CD4-positive, CD25-positive, alpha-beta regulatory T cell (primary cell): ENCODE measurements at places on chromosomes 12 and 14.

DNA sequence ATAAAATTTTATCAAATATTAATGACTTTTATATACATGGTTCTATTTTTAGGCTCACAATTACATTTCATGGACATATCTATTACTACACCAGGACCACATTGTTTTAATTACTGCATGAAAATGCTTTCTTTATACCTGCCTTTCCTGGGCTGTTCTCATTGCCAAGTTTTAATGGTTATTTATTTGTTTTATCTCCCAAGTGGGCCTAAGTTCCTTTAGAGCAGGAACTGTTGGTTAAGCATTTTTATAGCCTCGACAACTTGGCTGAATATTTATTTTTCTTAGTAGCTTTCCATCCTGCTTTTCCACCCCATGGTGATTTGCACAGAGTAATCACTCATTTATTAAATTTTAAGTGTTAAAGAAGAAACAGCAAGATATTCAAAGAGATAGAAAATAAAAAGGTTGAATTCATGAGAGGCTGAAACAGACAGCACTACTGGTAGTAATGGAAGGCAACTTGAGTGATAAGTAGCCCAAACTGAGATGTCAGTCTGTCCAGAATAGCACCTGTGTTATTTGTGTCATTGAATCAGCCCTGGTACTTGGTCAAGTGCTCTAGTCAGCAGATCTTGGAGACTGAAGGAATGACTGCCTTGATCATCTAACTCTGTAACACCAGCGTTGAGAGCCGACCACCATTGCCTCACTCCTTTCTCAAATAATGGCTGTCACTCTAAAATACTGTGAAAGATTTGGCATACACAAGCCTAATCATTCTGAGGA is 119.1 kb upstream of the EGLN3 start:
- no peak for DNase-seq

DNA sequence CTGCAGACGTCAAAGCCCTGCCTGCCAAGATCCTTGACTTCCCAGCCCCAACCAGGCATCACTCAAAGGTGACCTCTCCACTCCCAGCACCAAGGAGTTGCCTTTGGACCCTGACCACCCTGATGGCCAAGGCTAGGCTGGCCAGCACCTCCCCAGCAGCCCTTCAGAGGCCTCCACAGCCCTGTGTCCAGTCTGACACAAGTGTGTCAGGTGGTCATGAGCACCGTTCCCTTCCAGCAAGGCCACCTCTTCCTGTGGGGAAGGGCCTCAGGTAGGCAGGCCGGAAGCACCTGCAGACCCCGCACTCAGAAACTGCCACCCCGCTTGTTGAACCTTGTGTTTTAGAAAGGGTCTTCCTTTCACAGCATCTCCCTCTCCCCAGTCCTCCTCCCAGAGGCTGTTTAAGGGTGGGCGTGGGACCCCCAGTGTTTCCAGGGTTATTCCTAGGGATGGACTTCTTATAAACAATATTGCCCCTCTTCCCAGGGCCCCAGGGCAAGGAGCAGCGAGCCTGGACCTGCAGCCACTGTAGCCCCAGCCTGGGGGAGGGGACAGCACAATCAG is 13.2 kb upstream of the INF2 start:
- DNase-seq, result no peak

DNA sequence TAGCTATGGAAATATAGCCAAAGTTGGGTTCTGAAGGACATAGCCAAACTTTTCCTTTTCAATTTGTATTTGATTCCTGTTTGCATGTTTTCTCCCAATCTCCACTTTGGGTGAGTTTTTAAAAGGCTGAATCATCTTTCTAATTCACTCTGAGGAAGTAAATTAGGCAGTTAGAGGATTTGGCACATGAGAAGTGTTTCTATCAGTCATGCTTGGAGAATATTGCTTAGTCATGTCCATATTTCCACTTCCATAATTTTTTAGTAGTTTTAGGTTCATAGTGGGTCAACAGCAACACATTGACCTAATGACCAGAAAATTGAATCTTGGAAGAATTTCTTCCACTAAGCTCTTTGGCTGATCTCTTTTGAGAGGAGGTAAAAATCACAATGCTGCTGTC is 21.8 kb downstream of the IRAK3 start:
- no peak for DNase-seq

GRCh38 chr12:100114574-100114973 is 28.1 kb downstream of the BLTP3B start:
- DNase-seq, result no peak

DNA sequence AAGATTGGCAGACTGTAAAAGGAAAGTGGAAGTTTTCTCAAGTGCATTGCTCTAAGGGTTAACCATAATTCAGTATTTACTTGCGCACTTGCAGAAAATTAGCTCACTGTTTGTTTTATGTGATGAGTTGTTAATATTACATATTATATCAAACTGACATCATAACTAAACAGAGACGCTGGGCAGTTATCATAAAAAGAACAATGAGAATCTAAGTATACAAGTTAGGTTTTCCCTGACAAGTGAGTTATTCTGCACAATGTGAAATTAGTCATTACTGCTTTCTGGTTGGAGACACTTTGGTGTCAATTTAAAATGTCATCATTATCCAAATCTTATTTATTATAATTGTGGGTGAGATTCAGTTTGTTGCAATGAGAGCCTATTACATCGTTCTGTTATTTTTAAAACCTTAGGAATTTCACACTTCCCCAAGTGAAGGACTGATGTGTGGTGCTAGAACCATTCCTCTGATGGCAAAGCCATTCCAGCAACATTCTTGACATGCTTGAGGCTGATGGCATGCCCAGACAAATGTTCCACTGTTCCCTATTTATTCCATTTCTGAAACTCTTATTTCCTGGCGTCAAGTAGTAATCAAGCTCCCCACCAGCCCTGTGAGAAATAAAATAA is 90.1 kb upstream of the FLRT2 start:
- DNase-seq, result no peak

DNA sequence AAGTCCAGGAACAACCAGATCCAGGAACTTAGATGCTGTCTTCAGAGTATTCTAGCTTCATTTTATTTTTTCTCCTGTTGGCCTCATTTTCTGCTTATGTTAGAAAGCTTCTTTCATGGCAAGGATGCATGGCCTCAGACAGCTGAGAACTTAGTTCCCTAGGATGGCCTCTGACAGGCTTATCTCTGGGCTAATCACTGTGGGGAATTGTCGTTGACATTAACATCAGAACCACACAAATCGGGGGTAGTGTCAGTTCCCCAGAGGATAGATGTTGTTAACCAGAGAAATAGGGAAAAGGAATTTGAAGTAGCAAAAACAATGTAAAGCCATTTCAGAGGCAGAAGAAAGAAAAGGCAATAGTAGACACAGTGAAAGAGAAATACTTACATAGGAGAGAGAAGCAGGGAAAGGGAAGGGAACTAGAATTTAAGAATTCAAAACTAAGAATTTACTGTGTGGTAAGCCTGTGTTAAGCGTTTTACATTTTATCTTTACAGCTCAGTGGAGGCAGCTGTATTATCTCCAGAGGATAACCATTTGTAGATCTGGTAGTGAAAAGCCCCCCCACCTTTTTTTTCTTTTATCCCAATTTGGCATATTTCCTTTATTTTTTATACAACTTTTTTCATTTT is 21.8 kb downstream of the FUT8 start:
- DNase-seq, result no peak

DNA sequence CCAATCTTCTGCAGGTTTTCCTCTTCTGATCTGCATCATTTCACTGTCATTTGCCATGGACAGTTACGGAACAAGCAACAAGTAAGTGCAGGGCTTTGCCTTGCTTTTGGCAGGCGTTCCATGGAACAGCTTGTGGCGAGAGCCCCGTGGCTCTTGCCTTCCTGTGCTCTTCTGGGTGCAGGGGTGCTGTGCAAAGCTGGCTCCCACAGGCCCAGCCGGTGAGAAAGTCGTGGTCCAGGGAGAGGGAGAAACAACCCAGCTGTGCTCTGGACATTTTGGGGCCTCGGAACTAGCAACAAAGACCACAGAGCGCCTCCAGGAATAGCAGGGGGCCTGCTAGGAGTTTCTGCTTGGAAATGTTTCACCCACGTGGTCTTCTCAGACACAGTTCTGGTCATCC is 164.7 kb downstream of the ADGRD1 start:
- no peak for DNase-seq

GRCh38 chr14:102020058-102020971 is 55.9 kb downstream of the DYNC1H1 start:
- DNase-seq, result peak; percentile 90

DNA sequence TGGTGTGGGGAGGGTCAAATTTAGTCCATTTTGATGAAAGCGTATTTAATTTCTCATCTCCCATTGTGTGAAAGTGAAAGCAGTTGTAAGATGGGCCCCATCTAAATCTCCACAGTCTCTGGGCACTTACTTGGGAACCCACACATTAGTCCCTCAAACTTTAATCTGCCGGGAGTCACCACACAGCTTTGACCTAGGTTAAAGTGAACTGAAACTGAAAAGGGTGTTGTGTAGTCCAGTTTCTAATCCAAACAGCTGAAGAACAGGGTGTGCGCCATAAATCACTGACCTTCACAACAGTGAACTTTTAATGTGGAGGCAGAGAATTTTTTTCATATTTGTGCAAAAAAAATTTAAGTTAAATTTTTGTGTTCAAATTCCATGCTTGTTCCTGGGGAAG is 48.4 kb upstream of the PTPRO start:
- DNase-seq, result no peak

DNA sequence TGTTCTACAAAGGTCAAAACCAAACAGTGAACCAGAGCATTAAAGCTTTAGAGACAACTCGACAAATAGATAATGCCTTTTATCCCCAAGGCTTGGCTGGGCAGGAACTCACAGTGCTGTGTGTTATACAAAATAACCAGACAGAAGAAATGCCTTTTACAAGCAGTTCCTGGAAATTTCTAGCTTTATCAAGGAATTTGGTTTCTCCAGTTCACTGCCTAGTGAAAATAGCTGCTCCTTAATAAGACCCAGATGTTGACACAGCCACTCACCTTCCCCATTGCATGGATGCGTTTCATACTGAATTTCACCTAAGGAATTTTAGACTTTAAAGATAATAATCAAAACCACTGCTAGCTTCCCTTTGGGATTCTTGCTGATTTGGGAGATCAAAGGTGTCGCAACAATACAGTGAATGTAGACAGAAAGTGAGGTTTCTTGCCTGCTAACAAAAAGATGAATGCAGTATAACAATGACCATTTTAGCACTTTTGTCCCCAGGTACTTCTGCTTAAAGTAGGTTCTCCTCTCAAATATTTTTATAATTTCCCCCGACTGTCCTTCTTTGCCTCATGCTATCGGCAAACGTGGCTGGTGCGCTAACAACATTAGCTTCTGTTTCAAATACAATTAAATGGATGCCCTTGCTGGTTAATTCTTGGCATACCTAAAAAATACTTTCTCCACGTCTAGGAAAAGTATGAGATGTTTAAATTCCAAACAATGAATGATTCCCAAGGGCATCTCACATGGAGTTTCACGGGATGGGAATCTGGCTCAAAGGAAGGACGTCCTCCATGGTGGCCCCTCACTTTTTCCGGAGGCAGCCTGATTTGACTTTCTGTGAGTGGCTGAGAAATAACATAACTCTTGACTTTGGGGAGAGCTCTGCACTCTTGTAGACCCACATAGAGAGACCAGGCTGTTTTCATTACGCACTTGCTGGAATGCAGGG is 162.4 kb downstream of the C12orf75 start:
- DNase-seq, result no peak

GRCh38 chr12:110885152-110885840 is 35.1 kb downstream of the MYL2 start:
- DNase-seq, result no peak

DNA sequence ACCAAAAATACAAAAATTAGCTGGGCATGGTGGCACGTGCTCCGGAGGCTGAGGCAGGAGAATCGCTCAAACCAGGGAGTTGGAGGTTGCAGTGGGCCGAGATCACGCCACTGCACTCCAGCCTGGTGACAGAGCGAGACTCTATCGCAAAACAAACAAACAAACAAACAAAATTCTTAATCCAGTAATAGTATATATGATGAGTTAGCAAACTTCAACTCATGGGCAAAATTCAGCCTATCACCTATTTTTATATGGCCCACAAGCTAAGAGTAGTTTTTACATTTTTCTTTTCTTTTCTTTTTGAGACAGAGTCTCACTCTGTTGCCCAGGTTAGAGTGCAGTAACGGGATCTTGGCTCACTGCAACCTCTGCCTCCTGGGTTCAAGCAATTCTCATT is 14.9 kb downstream of the ATF7 start:
- no peak for DNase-seq

- no peak for DNase-seq
These were observed 298.4 kb downstream of the CACNA1C start for GRCh38 chr12:2351161-2351560.

DNA sequence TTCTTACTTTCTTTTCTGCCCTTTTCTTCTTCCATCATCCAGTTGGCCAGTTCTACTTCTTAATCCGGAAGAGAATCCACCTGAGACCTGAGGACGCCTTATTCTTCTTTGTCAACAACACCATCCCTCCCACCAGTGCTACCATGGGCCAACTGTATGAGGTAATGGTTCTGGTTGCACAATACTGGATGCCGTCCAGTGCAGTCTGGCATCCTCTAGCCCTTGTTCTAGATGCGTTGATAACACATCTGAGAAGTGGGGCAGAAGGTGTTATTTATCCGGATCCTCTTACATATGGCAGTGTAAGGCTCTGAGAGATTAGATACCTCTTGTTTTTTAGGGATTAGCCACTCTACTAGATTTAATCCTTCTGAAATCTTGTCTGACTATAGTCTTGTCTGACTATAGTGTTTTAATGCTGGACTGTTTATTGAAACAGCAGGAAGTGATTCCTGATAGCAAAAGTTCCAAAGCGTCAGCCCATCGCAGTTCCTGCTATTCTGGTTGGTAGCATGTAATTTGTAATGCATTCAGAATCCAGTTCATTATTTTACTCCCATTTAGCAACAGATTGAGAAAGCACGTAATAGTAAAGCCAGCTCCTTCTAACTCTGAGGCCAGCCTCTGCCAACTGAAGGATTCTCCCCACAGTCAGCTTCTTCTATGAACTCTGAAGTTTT is 7.9 kb downstream of the GABARAPL1 start:
- DNase-seq, result no peak

- DNase-seq, result no peak
These were observed 46.7 kb upstream of the BTG1 start for GRCh38 chr12:92192360-92192759.

DNA sequence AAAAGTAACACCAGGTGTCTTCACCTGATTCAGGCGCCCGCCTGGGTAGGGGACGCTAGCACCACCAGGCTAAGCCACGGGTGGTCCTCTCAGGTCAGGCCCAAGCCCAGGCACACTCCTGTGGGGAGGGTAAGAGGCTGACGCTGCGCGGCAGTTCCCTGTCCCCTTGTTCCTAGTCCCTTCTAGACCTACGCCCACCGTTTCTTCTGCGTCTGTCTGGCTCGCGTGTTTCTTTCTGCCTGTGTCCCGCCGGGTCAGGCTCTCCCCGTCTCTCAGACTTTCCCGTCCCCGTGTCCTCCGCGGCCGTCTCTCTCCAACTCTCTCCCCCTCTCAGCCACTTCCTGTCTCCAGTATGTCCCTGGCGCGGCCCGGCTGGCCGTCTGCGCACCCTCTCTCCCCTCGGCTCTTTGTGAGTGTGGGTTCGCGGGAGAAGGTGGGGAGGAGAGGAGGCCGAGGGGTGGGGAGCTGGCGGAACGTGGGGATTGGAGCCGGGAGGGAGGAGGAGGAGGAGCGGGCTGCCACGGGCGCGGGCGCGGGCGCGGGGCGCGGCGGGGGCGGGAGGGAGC is 3.1 kb upstream of the TNS2 start:
- peak; percentile 48 for DNase-seq
